SW 1271 (cell line): ENCODE measurements at places on chromosomes 5 and 9.
A peak's percentile ranks its signal among the peaks of the same experiment; 100 is the strongest.

- DNase-seq, result no peak
Observed at GRCh38 chr5:6730407-6730806, 17.2 kb downstream of the TENT4A start.

GRCh38 chr5:81779125-81779915, 28.4 kb upstream of the SSBP2 start:
- no peak for DNase-seq

DNA sequence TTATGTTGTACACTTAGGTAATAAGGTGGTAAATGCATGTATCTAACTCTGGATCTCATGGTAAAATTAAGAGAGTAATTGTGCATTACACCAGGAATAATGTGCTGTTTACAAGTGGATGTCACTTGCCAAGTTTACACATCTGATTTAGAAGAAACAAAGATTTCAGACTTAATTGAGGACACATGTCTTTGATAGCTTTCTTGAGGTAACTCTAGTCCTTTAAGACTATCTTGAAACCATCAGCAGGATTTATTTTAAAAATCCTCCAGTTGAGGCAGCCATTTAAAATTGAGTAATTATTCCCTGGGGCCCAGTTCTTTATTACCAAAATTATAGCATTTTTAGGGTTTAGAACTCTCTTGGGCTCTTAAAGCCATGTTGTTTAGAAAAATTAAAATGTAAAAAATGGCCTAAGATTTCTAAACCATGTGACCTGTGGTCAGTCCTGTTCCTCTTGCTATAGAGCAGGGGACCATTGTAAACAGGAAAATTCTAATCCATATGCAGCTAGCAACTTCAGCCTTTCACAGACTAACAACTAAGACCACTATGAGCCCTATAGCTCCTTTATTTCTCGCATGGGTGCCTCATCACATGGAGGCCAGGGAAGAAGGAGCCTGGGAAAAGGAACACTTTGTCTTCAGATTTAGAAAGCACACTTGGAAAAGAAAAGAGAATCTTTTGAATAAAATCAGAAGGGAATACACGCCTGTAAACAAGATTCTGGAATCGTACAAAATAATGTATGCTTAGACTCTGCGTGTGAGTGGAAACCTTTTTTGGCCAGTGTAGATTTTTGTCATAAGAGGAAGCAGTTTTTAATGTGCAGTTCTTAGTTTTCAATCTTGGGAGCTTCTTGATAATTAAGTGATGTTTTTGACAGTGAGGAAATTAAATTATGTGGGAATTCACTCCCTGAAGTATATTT, 71.2 kb downstream of the ZSWIM6 start:
- no peak for DNase-seq

GRCh38 chr9:93122721-93123221, 11.3 kb downstream of the NINJ1 start:
- DNase-seq, result no peak

DNA sequence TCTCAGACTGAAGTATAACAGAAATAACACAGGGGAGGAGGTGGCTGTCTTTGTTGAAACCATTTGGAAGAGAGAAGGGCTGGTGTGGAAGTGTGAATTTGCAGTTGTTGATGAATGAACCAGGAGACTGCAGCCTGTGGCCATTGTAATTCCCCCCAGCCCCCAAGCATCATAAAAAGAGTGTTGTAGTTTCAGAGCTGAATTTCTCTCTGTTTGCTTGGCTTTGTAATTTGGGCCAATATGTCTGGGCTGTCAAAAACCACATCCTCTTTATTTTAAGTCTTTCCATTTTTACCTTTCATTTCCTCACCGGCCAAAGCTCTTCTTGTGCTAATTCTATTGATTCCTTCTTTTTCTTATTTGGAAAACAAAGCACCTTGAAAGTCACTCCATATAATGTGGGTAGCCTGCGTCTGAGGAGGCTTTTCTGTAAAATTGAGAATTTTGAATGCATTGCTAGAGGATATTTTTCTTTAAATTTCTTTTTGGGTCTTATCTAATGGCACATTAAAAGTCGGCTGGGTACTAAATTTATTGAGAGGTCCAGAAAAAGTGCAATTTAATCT, 383.3 kb downstream of the OSTF1 start:
- no peak for DNase-seq

- no peak for DNase-seq
Observed at GRCh38 chr9:129648764-129649115, 6.8 kb upstream of the ASB6 start.

GRCh38 chr5:95892784-95893354, 68.8 kb downstream of the ELL2 start:
- peak; percentile 62 for DNase-seq

DNA sequence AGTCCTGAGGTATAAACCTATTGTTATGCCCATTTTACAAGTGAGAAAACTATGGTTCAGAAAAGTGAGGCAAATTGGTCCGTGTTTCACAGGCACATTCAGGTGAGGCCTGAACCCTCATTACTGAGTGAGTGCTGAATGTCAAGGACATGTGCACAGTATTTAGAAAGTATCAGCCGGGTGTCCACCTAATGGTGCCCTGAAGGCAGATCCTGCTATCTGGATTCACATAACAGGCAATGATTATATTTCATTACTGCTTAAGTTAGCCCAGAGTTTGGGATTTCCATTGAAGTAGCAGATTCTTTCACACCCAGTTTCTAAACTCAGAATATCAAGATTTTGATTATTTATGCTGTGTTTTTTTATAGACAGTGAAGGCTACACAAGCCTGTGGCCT, 142.7 kb downstream of the LHFPL2 start:
- no peak for DNase-seq

GRCh38 chr9:27210588-27210987, 86.4 kb downstream of the EQTN start:
- DNase-seq, result no peak

- DNase-seq, result no peak
Observed at GRCh38 chr9:88706193-88707113, 171.5 kb downstream of the NXNL2 start.

GRCh38 chr9:93288341-93288740, 104.4 kb downstream of the WNK2 start:
- DNase-seq, result no peak

DNA sequence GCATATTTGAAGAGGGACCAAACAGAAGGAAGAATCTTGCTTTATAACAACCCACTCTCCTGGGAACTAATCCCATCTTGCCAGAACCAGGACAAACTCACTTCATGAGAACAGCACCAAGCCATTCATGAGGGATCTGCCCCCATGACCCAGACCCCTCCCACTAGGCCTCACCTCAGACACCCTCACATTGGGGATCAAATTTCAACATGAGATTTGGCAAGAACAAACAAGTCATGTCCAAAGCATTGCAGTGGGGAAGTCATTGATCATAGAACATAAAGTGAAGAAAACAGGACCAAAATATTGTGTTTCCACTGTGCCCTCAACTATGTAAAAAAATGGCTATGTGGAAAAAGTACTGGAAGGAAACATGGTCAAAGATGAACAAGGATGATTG, 43.9 kb downstream of the MAP1B start:
- no peak for DNase-seq

DNA sequence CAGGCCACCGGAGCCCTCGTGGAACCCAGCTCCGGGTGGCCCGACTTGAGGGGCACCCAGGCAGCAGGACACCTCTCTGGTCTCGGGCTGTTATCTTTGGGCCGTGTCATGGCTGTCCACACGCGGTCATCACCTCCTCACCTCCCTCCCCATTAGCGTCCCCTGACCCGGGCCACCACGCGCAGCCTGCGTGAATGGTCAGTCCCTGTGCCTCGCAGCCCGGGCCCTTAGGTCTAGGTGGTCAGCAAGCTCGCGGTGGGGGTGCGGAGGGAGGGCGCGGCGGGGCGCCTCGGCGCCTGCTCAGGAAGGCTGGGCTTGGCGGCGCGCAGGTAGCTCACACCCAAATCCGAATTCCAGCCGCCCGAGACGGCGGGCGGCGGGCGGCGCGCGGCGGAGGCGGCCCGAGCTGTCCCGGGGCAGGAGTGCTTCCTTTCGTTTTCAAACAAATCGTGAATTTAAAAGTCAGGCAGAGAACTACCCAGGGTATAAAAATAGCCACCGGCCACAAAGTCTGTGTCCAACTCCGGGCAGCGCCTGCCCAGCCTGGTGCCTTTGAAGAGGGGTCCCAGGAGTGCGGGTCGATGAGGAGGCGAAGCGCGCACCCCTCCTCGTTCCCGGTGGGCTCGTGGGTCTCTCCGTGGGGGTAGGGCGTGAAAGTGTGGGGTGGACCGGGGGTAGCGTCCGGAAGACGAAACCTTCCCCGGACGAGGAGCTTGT, 1.0 kb upstream of the RXRA start:
- no peak for DNase-seq

- DNase-seq, result peak; percentile 48
Observed at GRCh38 chr9:34379334-34380033, 2.8 kb upstream of the MYORG start.

DNA sequence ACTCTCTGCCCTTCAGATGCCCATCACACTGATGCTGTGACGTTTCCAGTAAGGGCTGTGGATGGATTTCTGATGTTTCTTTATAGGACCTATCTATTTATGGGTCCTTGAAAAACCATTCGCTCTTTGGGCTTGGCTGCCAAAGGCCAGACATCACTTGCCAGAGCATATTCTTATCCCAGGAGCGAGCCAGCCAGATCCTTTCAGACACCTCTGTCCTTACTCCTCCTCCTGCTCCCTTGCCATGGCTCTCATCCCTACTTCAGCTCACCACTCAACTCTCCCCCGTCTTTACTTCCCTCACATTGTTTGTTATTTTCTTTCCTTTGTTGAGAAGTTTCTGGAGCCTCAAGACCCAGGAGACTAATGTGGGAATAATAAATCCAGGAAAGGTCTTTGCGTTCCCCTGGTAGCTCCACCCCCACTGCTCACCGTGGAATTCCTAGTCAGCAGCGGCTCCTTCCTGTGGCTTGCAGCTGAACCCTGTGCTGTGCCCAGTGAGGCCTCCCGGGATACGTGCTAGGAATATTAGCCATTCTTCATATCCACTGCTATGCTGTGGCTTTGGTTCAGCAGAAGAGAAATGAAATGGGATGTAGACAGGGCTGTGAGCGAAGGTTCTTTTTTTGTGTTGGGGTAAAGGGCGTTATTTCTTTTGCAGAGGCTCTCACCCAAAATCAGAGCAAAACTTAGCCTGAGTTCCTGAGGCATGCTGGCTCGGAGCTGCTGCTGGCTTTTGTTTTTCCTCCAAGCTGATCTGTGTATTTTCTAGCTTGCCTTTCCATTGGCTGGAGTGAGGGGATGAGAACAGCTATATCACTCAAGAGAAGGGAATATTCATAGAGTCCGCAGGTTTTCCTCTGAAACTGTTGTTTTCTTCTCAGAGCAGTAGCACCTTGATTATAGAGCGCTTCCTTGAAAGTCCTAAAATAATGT, 171.1 kb downstream of the SAXO1 start:
- no peak for DNase-seq

- no peak for DNase-seq
Observed at GRCh38 chr5:67375606-67376005, 179.0 kb upstream of the CD180 start.

DNA sequence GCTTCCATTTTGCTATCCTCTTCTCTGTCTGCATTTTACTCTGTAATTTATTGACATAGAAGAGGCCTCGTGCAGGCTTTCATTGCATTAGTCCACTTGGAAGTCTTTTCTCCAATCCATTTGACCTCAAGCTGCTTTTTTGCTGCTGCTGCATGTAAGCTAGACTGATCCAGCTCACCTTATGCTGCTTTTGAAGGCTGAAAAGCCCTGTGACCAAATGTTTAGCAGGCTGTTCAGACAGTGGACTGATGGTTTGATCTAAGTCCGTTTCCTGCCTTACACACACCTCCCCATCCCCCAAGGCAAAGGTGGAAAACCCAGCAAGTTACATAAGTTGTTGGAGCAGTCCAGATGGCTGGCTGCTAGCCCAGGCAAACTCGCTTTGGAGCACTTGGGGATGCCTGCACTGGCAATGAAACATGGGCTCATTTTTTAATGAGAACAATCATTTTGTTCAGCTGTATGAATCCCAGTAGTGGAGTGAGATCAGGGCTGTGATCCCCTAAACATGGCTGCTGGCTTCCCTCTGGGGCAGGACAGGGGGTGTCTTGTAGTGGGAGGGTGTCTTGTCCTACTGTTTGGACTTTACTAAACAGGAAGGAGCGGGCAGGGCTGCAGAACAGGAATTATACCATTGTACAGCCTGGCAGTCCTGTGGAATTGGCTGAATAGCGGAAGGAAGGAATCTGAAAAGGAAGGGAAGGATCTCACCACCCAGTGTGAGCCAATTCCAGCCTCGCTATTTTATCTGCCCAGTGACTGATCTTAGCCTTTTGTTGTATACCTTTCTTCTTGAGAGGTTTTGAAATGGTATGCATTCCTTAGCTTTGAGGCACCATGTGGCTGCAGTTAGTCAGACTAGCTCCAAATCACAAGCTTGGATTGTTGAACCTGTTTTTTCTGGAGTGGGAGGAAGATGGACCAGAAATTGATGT, 212.0 kb downstream of the ARHGAP26 start:
- DNase-seq, result no peak

- no peak for DNase-seq
Observed at GRCh38 chr5:108623826-108624225, 123.9 kb upstream of the FER start.

GRCh38 chr5:10581867-10582511, 18.1 kb downstream of the ANKRD33B start:
- DNase-seq, result no peak

GRCh38 chr5:167934551-167934971, 356.9 kb upstream of the WWC1 start:
- DNase-seq, result no peak

GRCh38 chr5:150001660-150002486, 1.3 kb downstream of the HMGXB3 start:
- peak; percentile 45 for DNase-seq

DNA sequence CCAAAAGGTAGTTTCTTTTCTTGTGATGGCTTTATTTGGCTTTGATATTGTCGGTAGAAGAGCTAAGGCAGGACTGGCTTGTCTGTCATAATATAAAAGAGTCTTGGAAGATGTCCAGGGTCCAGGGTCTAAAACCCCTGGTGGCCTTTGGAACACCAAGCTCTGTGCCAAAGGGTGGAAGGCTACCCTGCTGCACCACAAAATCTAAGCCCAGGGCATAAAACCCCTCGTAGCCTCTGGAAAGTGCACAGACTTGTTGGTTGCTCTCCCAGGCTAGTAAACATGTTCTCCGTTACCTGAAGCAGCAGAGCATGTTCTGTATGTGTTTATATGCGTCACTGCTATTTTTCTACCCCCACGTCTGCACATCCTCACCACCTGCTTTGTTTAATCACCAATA, 75.5 kb downstream of the OSTF1 start:
- DNase-seq, result no peak
